ENCODE measurements at places on chromosomes 7 and 10.

- no peak for DNase-seq
These were observed 4.6 kb upstream of the SERPINE1 start for GRCh38 chr7:101121991-101122932.

GRCh38 chr10:92024700-92025099 lies 101.1 kb downstream of the BTAF1 start:
- no peak for DNase-seq

GRCh38 chr7:84512055-84512454 lies 317.5 kb upstream of the SEMA3A start:
- DNase-seq: no peak

GRCh38 chr7:148045521-148045920 lies 545.0 kb upstream of the C7orf33 start:
- DNase-seq: peak; percentile 94
